Stimulated activated CD4-positive, alpha-beta T cell treated with anti-CD3 and anti-CD28 coated beads, TNF-alpha, amount 100 ng/mL, for 24 hours (primary cell): ENCODE measurements at places on chromosomes 3 and 15.

DNA sequence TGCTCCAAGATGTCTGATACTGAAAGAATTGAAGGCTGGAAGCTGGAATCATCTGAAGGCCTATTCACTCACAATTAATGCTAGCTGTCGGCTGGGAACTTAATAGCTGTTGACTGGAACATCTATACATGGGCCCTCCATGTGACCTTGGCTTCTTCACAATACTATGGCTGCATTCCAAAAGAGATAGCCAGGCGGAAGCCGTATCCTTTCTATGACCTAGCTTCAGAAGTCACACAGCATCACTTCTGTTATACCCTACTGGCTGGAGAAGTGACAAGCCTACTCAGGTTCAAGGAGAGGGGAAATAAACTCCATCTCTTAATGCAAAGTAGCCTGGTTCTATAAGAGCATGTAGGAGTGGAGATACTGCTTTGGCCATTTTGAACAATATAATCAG is 50.9 kb upstream of the SPRED1 start:
- no peak for DNase-seq

- DNase-seq = no peak
Measured at GRCh38 chr3:37673401-37673800, 188.3 kb upstream of the CTDSPL start.

- DNase-seq = no peak
Measured at GRCh38 chr3:36418296-36418695, 38.0 kb downstream of the STAC start.

DNA sequence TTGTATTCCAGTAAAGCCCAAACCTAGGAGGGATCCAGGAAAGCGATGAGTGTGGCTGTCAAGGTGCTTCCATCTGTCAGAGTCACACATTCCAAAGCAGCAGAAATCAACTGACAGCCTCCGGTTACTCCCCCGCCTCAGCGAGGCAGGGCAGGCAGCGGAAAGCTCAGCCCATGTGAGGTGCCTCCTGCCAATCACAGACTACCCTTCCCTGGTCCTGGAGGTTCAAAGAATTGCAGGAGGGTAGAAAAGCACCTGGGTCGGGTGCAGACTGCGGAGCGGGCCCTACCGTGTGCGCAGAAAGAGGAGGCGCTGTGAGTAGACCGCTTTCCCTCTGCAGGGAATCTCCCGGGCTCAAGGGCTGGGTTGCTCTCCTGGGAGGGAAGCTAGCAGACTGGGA is at the start of gene UPK1B:
TSS of gene UPK1B (plus strand) at position 274 of the 400 bp plus-strand sequence. CDS start 13,144 bp downstream, outside the sequence.
- DNase-seq = no peak

DNA sequence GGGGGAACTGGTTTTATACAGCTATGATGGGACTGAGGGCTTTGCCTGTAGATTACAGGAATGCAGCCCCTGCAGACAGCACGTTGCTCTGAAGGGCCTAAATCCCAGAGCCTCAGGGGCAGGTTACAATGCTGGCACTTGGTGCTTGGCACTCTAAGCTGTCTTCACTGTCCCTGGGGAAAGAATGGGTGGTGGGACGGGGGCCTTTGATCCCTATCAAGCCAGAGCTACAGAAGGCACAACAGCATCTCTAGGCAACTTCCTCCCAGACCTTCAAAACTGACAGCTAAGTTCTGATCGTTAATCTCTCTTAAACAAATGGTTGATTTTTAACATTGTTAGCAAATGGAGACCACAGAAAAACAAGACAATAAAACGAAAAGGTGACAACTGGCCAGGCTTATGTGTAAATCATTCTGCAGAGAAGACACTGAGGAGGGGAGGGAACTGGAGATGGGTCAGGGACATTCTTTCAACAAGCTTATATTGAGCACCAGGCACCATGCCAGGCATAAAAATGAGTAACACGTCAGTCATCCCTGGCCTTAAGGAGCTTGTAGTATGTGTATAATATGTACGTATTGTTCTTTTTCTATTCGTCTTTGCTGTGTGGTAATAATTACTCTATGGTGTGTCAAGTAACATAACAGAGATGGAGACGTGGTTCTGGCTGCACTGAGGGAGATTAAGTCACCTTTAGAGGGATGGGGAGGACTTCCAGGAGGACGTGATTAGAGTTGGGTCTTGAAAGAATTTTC is 49.1 kb downstream of the CA12 start:
- DNase-seq = no peak

GRCh38 chr3:46393011-46393410 is 13.9 kb downstream of the CCR5AS start:
- no peak for DNase-seq
